Activated CD4-positive, alpha-beta T cell treated with anti-CD3 and anti-CD28 coated beads, Interleukin-2, amount 50 U/mL, for 4 hours (primary cell): ENCODE measurements at places on chromosomes 12 and 14.

- no peak for DNase-seq
These were observed 23.0 kb downstream of the JAG2 start for GRCh38 chr14:105145381-105146180.

- DNase-seq, result no peak
These were observed 5.5 kb downstream of the OR10AD1 start for GRCh38 chr12:48197549-48197970.

- no peak for DNase-seq
These were observed 169.4 kb downstream of the FOXN3 start for GRCh38 chr14:89247457-89248122.

DNA sequence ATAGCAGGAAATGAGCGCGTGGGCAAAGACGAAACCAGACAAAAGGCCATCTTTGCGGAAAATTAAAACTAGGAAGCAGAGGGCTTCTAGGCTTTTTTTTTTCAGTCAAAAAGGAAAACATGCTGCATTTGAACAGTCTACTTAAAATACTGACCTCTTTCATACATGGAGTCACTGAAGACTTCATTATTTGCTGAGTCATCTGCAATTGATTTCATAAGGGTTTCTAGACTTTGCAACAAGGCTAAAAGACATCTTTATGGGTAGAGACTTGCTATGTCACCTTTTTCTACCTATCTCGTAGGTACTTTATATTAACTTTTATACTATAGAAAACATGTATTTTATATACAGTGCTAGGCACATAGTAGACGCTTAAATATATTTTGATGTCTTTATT, 238.4 kb downstream of the TMEM132D start:
- DNase-seq, result no peak

DNA sequence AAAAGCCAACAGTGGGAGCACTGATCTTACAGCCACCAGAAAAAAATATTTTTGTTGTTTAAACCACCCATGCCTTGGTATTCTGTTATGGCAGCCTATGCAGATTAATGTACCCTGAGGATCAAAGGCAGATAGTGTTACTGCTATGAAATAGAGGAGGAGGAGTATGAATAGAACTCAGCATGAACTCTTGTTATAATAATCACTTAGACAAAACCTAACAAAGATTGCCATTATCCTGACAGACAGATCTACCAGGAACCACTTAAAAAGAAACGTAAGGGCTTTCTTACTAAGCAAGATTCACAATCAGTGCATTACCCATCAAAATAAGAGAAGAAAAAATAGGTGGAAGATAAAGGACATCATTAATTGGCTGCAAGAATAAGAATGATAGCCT, 558.3 kb downstream of the GALC start:
- no peak for DNase-seq

- no peak for DNase-seq
These were observed 495.1 kb upstream of the CCDC196 start for GRCh38 chr14:65991104-65991503.

- no peak for DNase-seq
These were observed 4.0 kb downstream of the MAPKAPK5 start for GRCh38 chr12:111846016-111846415.

DNA sequence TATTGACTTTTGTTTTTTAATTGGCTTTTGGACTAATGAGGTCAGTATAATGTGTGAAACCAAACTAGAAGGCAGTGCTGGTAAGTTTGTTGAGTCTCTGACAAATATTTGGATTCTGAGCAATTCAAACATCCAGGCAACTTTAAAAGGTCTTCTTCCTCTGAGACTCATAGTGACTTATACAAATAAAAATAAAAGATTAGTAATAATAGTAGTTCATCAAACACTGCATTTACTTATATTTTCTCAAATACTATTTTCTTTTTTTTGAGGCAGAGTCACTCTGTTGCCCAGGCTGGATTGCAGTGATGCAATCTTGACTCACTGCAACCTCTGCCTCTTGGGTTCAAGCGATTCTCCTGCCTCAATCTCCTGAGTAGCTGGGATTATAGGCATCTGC, 337.9 kb downstream of the DAD1 start:
- no peak for DNase-seq

GRCh38 chr12:93677195-93678064, at the start of gene CRADD:
CRADD (plus strand) TSS chr12:93677375.
- DNase-seq, result peak; percentile 83

- no peak for DNase-seq
These were observed 99.9 kb downstream of the IPO8 start for GRCh38 chr12:30595742-30596141.
